ENCODE measurements at places on chromosomes 3 and 15.
A peak's percentile ranks its signal among the peaks of the same experiment; 100 is the strongest.

GRCh38 chr3:30421266-30421665 lies 185.1 kb upstream of the TGFBR2 start:
- DNase-seq, result peak; percentile 91

DNA sequence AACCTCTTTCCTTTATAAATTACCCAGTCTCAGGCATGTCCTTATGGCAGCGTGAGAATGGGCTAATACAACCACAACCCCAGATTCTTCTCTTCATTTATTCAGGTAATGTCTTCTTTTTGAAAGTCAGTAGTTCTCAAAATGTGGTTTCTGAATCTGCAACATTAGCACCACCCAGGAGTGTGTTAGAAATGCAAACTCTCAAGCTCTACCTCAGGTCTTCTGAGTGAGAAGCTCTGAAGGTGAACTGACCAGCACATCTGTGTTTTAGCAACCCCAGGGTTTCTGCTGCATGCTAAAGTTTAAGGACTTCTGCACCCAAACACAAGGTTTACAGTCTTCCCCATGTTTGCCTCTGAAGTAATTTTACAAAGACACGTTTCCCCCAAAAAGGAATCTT lies 22.3 kb upstream of the TRIM59 start:
- DNase-seq, result no peak

DNA sequence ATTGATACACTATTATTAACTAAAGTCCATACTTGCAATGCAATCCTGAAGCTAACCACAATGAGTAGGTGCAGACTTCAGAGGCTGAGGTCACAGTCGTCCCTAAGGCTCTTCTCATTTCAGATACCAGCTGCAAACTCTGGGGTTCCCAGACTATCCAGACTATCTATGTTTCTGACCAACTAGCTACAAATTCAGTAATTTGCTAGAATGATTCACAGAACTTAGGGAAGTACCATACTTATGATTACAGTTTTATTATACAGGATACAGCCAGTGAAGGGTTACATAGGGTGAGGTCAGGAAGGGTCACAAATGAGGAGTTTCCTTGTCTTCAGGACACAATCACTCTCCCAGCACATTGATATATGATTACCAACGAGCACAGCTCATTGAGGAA lies 36.5 kb downstream of the PPM1L start:
- no peak for DNase-seq

- no peak for DNase-seq
Measured at GRCh38 chr3:10157031-10157430, 7.7 kb upstream of the IRAK2 start.

DNA sequence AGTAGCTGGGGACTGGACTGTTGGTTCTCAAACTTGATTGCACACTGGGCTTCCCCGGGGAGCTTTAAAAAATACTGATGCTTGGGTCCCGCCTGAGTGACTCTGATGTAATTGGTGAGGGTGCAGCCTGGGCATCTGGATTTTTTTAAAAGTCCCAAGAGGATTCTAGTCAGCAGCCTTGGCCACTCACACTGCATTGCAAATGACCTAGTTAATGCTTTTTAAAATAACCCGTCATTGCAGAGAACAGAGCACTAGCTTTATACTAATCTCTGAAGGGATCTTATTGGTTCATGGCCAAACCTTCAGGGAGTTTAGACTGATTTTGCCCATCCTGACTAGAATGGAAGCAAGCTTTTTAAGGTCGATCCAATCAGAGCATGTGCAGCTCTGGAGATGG lies 310.6 kb upstream of the PROK2 start:
- DNase-seq, result peak; percentile 58

GRCh38 chr3:38980938-38981337 lies 70.8 kb downstream of the SCN11A start:
- DNase-seq, result no peak

- no peak for DNase-seq
Measured at GRCh38 chr3:153621953-153622352, 459.9 kb downstream of the RAP2B start.

- peak; percentile 47 for DNase-seq
Measured at GRCh38 chr3:185460719-185461350, 38.0 kb downstream of the TMEM41A start.

Measured in fibroblast of mammary gland (primary cell).